Activated CD4-positive, alpha-beta T cell treated with anti-CD3 and anti-CD28 coated beads, Interleukin-2, Interleukin-4, amounts not matched to agents 100 ng/mL and 50 ng/mL, durations not matched to agents 16 hours and 8 hours (primary cell): ENCODE measurements at places on chromosomes 2 and 18.

DNA sequence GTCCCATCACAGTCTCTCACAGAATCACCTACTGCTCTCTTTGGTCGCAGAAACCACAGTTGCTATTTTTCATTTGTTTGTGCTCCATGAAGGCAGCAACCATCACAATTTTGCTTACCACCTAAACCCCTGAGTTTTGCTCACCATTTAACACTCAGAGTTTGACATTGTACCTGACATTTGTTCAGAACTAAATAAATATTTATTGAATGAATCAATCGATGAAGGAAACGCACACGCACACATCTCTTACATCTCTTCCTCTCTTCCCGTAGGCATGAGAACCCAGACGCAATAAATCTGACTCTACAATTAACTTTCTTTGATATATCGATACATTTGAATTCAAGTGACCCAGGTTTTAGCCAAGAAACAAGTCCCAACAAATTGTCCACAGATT lies 105.5 kb upstream of the RNF152 start:
- DNase-seq, result no peak

DNA sequence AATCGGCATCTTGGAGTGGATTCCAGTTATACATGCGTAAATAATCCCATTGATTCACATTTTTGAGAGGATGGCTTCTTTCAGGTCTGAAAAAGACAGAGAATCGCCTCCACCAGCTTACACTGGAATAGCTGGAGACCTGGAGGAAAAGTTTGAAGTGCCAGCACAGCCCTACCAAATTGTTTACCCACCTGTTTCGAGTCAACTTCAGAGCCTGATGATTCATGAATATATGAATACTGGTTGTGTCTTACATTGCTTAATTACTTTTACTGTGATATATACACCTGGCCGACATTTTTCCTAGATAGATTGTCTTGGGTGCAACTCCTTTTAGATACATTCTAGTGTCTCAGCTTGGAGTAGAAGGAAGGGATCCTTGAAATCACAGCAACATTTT lies 335 bp upstream of the NCKAP5 start:
- no peak for DNase-seq

- no peak for DNase-seq
These were observed 37.7 kb downstream of the HS1BP3 start for GRCh38 chr2:20612925-20613916.

- DNase-seq, result no peak
These were observed 467.7 kb upstream of the RGPD4 start for GRCh38 chr2:107359021-107359420.

- no peak for DNase-seq
These were observed 154.3 kb downstream of the TCF4 start for GRCh38 chr18:55433648-55434047.

GRCh38 chr2:8623958-8624591 lies 57.8 kb upstream of the ID2 start:
- no peak for DNase-seq

DNA sequence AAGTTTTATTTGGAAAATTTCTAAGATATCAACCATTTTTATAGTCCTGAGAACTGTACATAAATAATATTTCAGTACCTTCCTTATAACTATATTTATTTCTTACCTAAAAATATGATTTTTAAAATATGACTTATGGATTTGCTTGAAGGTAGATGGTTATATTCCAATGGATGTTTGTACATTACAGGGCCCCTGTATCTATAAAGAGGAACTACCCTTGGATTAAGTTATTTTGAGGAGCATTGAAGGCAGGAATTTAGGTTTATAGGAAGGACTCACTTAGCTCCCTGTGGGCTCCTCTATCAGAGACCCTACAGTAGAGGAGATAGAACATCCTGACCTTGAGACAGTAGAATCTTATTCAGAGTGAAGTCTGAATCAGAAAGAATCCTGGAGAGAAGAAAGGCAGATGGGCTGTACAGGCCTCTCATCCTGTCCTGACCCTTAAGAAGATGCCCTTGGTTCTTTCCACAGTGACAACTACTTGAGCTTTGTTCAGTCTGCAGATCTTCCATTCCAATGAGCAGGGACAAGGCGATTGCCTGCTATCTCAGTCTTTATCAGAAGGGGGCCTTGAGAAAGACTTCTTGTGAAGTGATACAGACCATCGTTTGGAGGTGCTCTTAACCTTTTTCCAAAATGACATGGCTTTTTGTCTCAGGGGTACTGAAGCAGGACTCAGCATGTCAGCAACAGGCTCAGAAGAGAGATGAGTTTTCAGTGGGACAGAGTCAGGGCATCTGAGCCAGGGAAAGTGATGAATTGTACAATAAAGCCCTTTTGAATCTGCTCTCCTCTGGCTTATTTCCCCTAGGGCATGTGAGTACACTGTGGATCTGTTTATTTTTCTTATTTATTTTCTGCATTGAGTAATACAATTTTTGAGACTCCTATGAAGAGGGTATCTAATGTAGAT lies 20.9 kb downstream of the OXER1 start:
- DNase-seq, result no peak

- DNase-seq, result peak; percentile 25
These were observed 132.7 kb downstream of the TSN start for GRCh38 chr2:121888189-121888557.

DNA sequence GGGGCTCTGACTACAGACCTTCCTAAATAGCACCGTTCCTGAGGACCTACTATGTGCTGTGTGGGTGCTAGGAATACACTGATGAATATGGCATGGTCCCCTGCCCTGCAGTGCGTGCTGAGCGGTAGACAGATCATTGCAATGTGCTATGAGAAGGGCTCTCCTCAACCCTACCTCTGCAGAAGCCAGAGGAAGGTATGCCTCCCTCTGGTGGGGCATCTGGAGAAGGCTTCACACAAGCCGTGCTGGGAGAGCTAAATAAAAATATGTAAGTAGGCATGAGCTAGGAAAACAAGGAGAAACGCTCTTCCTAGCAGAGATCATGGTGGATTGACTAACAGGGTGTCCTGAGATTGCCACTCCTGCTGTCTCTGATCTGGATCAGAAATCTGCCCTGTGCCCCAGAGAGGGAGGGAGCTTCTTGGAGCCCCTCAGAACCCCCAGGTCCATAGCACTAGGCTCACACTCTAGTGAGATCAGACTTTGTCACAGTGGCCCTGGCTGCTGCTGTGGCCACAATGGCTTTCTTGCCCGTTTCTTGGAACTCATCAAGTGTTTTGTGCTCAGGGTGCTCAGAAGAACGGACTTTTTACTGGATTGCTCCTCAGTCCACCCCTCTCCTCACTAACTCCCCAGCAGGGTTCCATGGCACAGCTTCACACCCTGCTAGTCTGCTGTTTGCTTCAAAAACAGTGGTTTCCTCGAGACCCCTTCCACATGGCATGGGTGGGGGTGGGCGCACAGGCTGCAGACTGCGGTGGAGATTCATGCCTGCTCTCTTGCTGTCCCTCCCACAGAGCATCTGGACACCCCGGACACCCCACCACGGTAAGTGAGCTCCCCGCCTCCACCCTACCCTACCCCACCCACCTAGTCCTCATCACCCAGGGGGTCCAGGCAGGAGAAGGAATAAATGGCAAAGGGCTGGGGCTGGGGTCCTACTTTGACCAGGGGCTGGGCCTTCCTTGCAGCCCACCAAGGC lies 14.2 kb downstream of the SIGLEC15 start:
- DNase-seq, result peak; percentile 25

GRCh38 chr18:48894799-48895346 lies 55.9 kb downstream of the SMAD7 start:
- DNase-seq, result no peak

DNA sequence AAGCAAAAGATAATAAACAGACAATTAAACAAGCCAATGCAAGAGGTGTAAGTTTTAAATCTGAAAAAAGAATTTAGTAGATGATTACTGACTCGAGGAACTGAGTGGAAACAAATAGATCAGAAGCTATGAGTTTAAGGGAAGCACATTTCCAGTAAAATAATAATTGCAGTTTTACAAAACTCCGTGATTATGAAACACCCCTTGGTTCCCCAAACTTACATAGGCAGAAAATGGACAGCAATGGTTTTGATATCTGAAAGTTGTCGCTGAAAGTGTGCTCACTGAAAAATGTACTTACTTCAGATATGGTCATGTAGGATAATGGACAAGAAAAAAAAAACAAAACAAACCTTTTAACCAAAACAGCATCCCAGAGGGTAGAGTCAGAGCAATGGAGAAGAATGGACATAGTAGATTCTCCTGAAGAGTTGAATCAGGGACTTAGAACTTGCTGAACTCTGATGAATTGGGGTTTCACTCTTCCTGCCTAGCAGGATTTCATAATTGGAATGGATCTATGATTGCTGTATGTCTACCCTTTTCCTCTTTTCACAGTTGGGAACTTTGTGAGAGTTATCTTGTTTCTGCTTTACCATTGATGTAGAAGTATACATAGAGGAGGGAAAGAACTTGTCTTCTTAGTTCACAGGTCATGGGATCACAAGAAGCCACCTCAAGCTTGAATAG lies 305.6 kb upstream of the ZEB2 start:
- no peak for DNase-seq

DNA sequence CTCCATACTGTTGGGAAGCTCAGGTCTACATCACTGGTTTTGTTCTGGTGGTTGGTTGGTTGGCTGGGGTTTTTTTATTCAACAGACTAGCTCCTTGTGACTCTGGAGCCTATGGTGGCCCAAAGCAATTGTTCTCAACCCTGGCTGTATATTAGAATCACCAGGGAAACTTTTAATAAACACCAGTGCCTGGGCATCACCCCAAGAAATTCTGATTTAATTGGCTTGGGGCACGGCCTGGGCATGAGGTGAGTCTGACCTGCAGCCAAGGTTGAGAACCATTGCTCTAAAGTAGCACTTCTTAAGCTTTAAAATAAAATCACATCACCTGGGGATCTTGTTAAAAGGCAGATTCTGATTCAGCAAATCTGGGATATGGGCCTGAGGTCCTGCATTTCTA lies 184.1 kb downstream of the C1D start:
- no peak for DNase-seq

GRCh38 chr2:153074207-153074606 lies 355.8 kb downstream of the ARL6IP6 start:
- no peak for DNase-seq

DNA sequence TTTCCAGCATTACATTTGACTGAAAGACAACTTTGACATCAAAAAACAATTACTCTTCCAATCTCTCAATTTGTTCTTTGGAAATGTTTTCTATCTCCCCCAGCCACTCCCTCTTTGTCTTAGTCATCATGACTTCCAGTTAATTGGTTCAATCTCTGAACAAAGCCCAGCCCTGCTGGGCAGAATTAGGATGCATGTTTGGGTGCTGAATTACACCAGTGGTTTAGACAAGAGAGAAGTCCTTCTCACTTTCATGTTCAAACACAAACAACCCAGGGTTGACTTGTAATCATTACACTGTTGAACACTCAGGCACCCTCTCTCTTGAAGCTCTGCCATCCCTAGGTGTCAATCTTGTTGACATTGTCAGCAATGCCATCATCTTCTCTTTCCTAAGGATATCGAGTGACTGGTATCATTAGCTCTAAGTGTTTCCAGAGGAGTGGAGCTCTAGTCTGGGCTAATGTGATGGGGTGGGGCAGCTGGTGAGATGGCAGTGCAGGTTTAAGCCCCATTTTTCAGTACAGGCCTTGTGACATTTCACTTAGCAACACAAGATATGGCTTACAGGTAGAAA lies 90.8 kb upstream of the MEIS1 start:
- DNase-seq, result no peak

GRCh38 chr18:23875966-23876895 lies 138.3 kb upstream of the TTC39C start:
- DNase-seq, result no peak

DNA sequence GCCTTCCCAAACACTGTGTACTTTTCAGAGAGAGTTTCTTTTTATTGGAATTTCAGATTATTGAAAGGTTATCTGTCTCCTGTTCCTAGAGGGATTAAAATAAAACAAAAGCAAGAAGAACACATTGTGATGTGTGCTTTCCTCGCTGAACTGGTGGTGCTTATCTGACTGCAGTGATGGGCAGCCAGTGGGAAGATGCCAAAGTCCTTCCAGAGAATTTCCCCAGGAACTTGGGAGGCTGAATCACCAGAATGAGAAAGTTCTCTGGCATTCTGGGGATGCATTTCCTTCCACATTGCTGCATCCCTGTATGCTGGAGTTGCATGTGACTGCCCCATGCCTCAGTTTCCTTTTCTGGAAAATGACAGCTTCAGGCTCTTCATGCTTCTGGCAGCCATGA lies 53.9 kb upstream of the SEC11C start:
- DNase-seq, result no peak

DNA sequence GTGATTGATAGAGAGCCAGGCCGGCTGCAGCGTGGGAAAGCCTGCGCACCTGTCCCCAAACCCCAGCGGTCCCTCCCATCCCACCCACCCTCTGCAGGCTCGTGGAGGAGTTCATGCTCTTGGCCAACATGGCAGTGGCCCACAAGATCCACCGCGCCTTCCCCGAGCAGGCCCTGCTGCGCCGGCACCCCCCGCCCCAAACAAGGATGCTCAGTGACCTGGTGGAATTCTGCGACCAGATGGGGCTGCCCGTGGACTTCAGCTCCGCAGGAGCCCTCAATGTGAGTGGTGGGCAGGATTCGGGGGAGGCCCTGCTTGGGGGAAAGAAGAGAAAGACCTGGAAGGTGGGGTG lies 48.9 kb upstream of the ALPP start:
- DNase-seq, result no peak

DNA sequence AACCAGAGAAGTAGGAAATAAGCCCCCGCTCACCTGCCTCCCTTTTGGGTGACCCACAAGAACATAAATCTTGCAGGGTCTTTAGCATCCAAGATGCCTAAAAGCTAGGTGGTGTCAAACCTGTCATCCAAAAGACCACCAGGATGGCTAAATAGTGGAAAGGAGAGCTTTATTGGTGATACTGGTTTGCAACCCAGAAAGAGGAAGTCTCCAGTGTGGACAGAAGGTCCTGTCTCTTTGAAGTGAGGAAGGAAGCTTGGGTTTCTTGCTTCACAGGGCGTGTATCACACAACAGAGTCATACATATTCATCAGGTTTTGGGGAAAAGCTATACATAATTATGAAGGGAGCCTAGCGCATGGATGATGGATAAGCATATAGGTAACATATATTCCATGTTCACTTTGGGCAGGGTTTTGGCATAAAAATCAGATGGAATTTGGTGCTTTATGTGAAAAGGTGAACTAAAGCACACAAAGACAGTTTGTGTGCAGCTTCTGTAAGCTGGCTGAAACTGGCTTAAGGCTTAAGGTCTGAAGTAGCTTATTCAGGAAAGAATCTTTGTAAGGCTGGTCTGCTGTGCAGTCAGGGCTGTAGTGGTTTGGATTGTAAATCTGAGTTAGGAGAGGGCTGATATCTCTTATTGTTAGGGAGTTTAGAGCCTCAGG lies 102.2 kb upstream of the MSH2 start:
- no peak for DNase-seq

GRCh38 chr2:32427672-32428610 lies 71.1 kb downstream of the BIRC6 start:
- no peak for DNase-seq

DNA sequence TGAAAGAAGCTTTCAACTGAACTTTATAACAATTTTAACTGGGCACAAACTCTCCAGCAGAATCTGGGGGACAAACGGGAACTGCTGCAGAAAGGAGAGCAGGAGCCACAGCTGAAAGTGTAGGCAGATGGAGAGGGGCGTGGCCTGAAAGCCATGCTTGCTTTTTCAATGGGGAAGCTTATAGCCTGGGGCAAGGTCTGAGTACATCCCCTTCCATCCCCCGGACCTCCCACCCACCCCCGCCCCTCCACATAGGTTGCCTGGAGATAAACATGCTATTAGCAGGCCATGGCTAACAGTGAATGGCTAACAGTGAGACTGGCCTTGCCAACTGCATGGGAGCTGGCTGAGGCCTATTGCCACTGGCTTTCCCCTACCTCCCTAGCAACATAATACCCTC lies 317.9 kb upstream of the TANK start:
- no peak for DNase-seq
